ENCODE measurements at places on chromosomes 3 and 15.

GRCh38 chr3:188191460-188191859, 37.5 kb downstream of the LPP start:
- DNase-seq = no peak

- no peak for DNase-seq
These were observed 76.2 kb upstream of the NSMCE3 start for GRCh38 chr15:29345549-29346525.

GRCh38 chr3:83946049-83946448, 1012.7 kb upstream of the CADM2 start:
- DNase-seq = no peak

DNA sequence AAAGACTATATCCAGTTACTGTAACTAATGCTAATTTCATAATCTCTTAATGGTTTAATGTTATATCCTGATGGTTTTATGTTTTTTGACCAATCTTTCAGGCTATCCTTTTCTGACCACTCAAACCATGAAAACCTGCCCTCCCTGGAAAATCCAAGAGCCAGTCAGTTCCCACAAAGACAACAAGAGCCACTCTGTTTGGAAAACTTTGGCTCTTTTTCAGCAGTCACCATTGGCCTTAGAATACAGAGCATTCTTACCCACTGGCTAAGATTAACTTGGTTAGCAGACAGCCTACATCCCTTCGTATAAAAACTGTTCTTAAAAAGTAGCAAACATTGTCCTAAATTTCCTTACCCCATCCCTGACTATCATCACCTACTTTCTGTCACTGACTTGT, 32.9 kb downstream of the ALCAM start:
- no peak for DNase-seq

GRCh38 chr15:39115379-39116057, 465.4 kb upstream of the THBS1 start:
- no peak for DNase-seq

DNA sequence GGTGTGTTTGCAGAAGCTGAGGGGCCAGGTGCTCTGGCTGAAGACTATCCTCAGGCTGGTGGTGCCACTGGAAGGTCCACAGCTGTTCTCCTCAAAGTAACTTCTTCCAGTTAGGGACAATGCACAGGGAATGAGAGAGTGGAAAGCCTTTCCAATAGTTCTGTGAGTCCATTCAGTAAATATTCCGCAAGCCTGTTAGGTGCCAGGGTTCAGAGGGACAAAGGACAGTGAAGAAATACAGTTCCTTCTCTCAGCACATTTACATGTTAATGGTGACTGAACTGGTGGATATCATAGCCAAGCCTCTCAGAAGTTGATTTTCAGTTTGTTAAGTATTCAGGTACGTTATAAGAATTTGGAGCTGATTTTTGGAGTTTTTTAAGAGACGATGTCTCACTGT, 122.5 kb downstream of the C3orf70 start:
- DNase-seq = no peak

GRCh38 chr3:187062526-187063177, 76.6 kb downstream of the RPL39L start:
- no peak for DNase-seq
